ENCODE measurements at places on chromosomes 2 and 18. TPM values are rescaled to one million over a fixed set of nuclear protein-coding genes. Genes with fewer than 3 reads are reported as not detected.
A peak's percentile ranks its signal among the peaks of the same experiment; 100 is the strongest.

Gene DPP4
- total RNA-seq = 20.8 TPM

Gene DNER
- not detected for total RNA-seq

Gene STAT4
- 81.0 TPM for total RNA-seq

Gene MYL1
- not detected for total RNA-seq

DNA sequence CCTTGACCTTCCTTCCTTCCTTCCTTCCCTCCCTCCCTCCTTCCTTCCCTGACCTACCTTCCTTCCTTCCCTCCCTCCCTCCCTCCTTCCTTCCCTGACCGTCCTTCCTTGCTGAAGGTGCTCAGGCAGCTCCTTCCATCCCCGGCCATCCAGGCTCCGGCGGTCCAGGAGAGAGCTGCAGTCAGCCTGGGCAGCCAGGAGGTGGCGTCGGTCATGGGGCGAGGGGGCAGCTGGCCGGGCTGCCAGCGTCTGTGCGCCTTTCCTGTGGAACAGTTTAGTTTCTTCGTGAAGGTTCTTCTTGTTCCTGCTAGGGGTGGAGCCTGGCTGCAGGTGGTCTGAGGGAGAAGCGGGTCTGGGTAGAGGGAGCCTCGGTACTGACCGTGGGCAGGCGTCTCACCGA, 15.7 kb downstream of the GPR35 start:
- DNase-seq = peak; percentile 51

DNA sequence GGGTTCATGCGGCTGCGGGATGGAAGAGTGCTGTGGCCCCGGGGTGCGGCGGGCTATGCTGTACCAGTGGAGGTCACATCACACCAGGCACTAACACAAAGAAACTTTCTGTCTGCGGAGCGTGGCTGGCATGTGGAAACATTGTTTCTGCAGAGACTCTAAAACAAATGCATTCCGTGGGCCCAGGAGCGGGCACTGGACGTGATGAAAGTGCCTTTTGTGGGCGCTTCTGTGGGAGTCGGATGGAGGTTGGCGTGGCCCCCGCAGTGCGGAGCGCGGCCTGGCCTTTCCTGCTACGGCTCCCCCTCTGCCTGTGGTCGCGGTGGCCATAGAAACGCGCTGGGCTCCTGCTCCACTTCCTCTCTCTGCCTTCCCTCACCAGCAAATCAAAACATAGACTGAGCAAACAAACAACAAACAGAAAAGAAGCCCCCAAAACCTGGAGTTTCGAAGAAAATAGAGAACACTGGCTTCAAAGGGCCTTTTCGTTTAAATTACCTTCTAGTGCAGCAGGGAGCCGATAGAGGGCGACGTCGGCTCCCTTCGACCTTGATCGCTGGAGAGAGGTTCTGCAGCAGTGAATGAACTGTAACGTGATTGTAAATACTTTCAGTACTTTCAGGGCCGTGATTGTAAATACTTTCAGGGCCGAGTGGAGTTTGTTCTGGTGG, 51.4 kb downstream of the KIF5C start:
- peak; percentile 49 for DNase-seq
